ENCODE measurements at places on chromosomes 1 and 21. TPM values are rescaled to one million over a fixed set of nuclear protein-coding genes. Genes with fewer than 3 reads are reported as not detected.

The PRAMEF17 gene
- not detected for total RNA-seq

The SPRR1B gene
- not detected for total RNA-seq

The FTCD gene
- total RNA-seq = 1.5 TPM

The FAM110D gene
- total RNA-seq = 5.1 TPM

The TGFB2 gene
- 31.5 TPM for total RNA-seq

The FAM167B gene
- total RNA-seq = 2.0 TPM

The FCRL5 gene
- not detected for total RNA-seq

The PLA2G2F gene
- not detected for total RNA-seq

Data from endothelial cell of umbilical vein (primary cell).